Neural crest cell (in vitro differentiated cells): ENCODE measurements at places on chromosomes 1 and 21.
A peak's percentile ranks its signal among the peaks of the same experiment; 100 is the strongest.

- no peak overlapping the region for H3K27ac ChIP-seq
- no peaks in the 10 kb centered on the region for H3K27me3 ChIP-seq
- no peak overlapping the region for H3K4me3 ChIP-seq
- H3K4me1 ChIP-seq = no peaks in the 10 kb centered on the region
- DNase-seq = no peak
These were observed 19.0 kb downstream of the TRNAU1AP start for GRCh38 chr1:28571911-28572310.

DNA sequence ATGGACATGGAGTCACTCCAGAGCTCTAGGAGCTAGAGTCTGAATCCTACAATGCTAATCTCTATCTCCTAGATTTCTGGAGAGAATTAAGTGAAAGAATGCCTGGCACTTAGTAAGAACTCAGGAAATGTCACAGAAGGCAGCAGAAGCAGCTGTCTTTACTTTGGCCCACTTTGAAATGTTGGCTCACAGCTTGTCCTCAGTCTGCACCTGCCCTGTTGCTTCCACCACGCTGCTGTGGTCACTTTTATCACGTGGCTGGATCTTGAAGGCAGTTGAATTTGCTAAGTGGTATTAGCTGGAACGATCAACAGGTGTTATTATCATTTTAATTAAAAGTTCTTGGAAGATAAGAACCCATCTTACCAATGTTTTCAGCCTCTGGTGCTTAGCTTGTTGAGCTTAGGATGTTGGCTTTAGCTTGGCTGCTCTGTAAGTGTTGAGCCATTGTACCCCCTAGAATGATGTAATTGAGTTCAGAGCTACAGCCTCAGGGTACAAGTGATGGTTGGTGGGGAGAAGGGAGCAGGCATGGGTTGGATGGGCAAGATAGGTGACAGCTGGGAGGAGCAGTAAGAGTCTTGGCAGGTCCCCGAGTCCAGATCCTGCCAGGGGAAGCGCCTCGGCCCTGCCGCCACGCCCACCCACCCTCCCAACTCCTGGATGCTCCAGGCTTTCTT lies 41.9 kb upstream of the EPS8L3 start:
- H3K4me3 ChIP-seq = no peak overlapping the region
- no peak for DNase-seq
- no peaks in the 10 kb centered on the region for H3K36me3 ChIP-seq
- no peaks in the 10 kb centered on the region for H3K27me3 ChIP-seq

DNA sequence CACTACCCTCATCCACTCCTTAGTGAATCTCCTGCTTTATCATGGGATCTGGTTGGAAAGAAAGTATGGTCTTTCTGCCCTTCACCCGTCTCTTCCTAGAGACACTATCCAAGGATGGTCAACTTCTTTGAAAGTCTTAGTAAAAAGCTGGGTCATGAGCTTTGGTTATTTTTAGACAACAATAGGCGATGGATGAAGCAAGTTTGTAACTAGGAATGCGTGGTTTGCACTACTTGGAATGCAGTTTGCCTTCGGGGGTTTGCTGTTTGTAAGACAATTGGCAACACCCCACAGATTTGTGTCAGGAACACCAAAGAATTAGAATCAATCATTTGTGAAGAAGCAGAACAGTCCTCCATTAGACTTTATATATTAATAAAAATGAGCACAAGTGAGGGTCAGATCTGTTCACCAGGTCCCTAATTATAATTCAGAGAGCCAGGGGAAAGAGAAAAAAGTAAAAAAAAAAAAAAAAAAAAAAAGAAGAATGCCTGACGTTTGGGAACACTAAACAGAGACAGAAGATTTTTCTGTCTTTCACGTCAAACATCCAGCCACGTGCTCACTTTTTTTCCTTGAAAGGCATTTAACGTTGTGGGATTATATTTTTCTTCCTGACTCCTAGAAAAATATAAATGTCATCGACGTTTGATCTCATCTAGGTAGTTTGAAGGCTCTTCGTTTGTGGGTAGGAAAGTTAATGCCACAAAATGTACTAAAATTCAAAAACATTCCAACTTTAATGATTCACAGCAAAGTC lies 60.7 kb upstream of the BTG3 start:
- H3K27me3 ChIP-seq = no peaks in the 10 kb centered on the region
- H3K27ac ChIP-seq = no peak overlapping the region
- no peaks in the 10 kb centered on the region for H3K36me3 ChIP-seq
- DNase-seq = no peak
- no peak overlapping the region for H3K4me3 ChIP-seq
- H3K4me1 ChIP-seq = peaks cover 22% of the 10 kb centered on the region

DNA sequence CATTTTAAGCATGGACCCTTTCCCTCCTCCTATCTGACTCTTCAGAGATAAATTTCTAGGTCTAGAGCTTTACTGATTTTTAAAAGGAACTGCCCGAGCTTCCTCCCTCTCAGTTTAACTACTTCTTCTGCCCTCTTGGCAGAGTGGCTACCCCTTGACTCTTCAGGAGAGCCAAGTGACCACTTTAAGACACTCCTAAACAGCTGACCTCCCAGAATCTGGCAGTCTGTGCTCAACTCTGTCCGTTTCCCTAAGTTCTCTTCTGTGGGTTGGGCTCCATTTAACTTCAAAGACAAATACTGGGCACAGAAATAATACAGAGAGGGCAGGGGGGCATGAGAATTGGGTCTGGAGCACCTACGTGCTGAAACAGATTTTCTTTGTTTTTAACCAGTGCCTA lies 196.3 kb upstream of the FOXD3 start:
- no peak for DNase-seq
- H3K4me1 ChIP-seq = peaks cover 76% of the 10 kb centered on the region
- peak overlapping the region; percentile 39 for H3K4me3 ChIP-seq

GRCh38 chr1:87263785-87264184 lies 64.9 kb upstream of the LMO4 start:
- no peak overlapping the region for H3K4me3 ChIP-seq
- no peak for DNase-seq
- peaks cover 3% of the 10 kb centered on the region for H3K36me3 ChIP-seq

DNA sequence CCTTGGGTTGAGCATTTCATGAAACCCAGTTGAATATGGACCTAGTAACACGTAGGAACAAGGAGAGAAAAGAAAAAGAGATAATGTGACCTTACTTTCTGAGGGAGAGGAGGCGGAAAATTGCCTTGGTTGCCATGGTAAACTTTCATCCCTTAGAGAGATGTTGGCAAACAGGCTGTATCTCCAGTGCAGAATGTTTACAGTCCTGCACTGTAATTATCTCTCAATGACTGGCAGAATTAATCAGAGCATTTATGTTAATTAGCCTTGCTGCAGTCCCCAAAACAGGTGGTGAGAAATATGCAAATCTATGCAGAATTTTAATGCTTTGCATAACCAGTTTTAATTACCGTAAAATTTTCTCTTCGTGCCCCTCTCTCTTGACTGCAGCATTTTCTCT lies 147.3 kb downstream of the CD247 start:
- H3K36me3 ChIP-seq = peaks cover 2% of the 10 kb centered on the region
- H3K4me1 ChIP-seq = peaks cover 5% of the 10 kb centered on the region
- DNase-seq = no peak
- no peaks in the 10 kb centered on the region for H3K27me3 ChIP-seq
- no peak overlapping the region for H3K27ac ChIP-seq
- no peak overlapping the region for H3K4me3 ChIP-seq

DNA sequence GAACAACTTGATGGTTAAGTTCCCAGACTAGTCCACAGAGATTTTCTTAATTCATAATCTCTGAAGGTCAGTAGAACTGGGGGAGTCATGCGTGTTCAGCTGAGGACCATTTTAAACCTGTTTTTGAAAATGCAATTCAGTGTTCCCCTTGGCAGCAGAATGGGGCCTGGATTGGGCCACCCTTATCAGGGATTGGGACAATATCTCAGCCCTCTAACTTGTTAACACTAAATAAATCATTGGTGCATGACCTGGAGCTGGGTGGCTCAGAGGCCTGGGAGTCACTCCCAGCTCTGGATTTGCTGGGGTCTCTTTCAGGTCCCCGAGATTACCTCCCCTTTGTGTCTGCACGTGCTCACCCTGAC lies 55.3 kb downstream of the MRPS6 start:
- H3K36me3 ChIP-seq = peaks cover 27% of the 10 kb centered on the region
- H3K4me1 ChIP-seq = peaks cover 64% of the 10 kb centered on the region
- H3K27ac ChIP-seq = peak overlapping the region; percentile 8
- H3K4me3 ChIP-seq = peak overlapping the region; percentile 55

DNA sequence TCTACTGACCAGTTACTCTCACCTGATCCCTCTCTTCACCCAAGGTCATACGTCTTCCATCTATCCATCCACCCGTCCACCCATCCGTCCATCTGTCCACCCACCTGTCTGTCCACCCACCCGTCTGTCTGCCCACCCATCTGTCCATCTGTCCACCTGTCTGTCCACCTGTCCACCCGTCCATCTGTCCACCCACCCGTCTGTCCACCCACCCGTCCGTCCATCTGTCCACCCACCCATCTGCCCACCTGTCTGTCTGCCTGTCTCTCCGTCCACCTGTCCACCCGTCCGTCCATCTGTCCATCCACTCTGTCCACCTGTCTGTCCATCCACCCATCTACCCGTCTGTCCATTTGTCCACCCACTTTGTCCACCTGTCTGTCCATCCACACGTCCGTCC lies 11.8 kb upstream of the KIF26B start:
- DNase-seq = no peak
- H3K36me3 ChIP-seq = no peaks in the 10 kb centered on the region

- H3K27me3 ChIP-seq = peaks cover 11% of the 10 kb centered on the region
- peaks cover 15% of the 10 kb centered on the region for H3K4me1 ChIP-seq
- H3K36me3 ChIP-seq = no peaks in the 10 kb centered on the region
- no peak for DNase-seq
These were observed at the start of gene PLA2G4A for GRCh38 chr1:186828611-186829454. TSS of gene PLA2G4A (plus strand) at chr1:186828949. CDS start at chr1:186854355, 25,406 bp downstream.

- no peak overlapping the region for H3K27ac ChIP-seq
- peak overlapping the region; percentile 98 for H3K4me3 ChIP-seq
- peaks cover 43% of the 10 kb centered on the region for H3K4me1 ChIP-seq
- H3K27me3 ChIP-seq = peaks cover 58% of the 10 kb centered on the region
These were observed 1.2 kb upstream of the DHRS3 start for GRCh38 chr1:12618965-12619791.

GRCh38 chr1:97412737-97413136 lies 508.1 kb downstream of the DPYD start:
- peaks cover under 1% of the 10 kb centered on the region for H3K36me3 ChIP-seq
- H3K27ac ChIP-seq = no peak overlapping the region
- H3K4me3 ChIP-seq = no peak overlapping the region
- no peak for DNase-seq
- peaks cover 4% of the 10 kb centered on the region for H3K4me1 ChIP-seq
- H3K27me3 ChIP-seq = peaks cover 76% of the 10 kb centered on the region

- H3K4me3 ChIP-seq = no peak overlapping the region
- peaks cover 9% of the 10 kb centered on the region for H3K4me1 ChIP-seq
- H3K36me3 ChIP-seq = no peaks in the 10 kb centered on the region
- H3K27ac ChIP-seq = no peak overlapping the region
These were observed 41.3 kb upstream of the BMP8B start for GRCh38 chr1:39829791-39830533.

- H3K4me1 ChIP-seq = peaks cover 18% of the 10 kb centered on the region
- DNase-seq = no peak
- H3K27me3 ChIP-seq = peaks cover 95% of the 10 kb centered on the region
- no peaks in the 10 kb centered on the region for H3K36me3 ChIP-seq
- H3K27ac ChIP-seq = no peak within 1 kb of the TSS
- H3K4me3 ChIP-seq = no peak within 1 kb of the TSS
These were observed at the start of gene TSPEAR for GRCh38 chr21:44711327-44712202. TSS of gene TSPEAR (minus strand) at chr21:44711572. CDS start at chr21:44711514, 58 bp downstream.

GRCh38 chr1:203628201-203629015 lies 1.8 kb downstream of the ATP2B4 start:
- H3K36me3 ChIP-seq = no peaks in the 10 kb centered on the region
- DNase-seq = peak; percentile 22
- peaks cover 69% of the 10 kb centered on the region for H3K4me1 ChIP-seq
- peaks cover 29% of the 10 kb centered on the region for H3K27me3 ChIP-seq
- H3K27ac ChIP-seq = peak overlapping the region; percentile 85
- peak overlapping the region; percentile 94 for H3K4me3 ChIP-seq

GRCh38 chr1:163912170-163912884 lies 590.6 kb downstream of the NUF2 start:
- no peak overlapping the region for H3K4me3 ChIP-seq
- no peaks in the 10 kb centered on the region for H3K36me3 ChIP-seq
- no peak for DNase-seq
- no peak overlapping the region for H3K27ac ChIP-seq
- H3K4me1 ChIP-seq = no peaks in the 10 kb centered on the region
- H3K27me3 ChIP-seq = no peaks in the 10 kb centered on the region

DNA sequence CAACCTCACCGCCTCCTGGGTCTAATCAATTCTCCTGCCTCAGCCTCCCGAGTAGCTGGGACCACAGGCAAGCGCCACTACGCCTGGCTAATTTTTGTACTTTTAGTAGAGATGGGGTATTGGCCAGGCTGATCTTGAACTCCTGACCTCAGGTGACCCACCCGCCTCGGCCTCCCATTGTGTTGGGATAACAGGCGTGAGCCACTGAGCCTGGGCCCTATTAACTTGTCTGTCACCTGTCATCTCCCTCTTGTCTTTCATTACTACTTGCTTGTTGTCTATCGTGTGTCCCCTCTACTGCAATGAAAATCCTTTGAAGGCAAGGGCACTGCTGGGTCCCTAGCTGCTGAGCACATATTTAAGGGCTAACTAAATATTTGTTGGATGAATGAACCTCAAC lies 3.4 kb downstream of the UQCRHL start:
- no peaks in the 10 kb centered on the region for H3K36me3 ChIP-seq
- DNase-seq = no peak
- H3K4me1 ChIP-seq = peaks cover 28% of the 10 kb centered on the region
- no peak overlapping the region for H3K4me3 ChIP-seq

- H3K4me1 ChIP-seq = peaks cover 46% of the 10 kb centered on the region
- no peak overlapping the region for H3K27ac ChIP-seq
- peaks cover 2% of the 10 kb centered on the region for H3K36me3 ChIP-seq
- H3K27me3 ChIP-seq = peaks cover 4% of the 10 kb centered on the region
- no peak overlapping the region for H3K4me3 ChIP-seq
- DNase-seq = no peak
These were observed 103.3 kb downstream of the RERE start for GRCh38 chr1:8714173-8714572.

- H3K36me3 ChIP-seq = no peaks in the 10 kb centered on the region
- H3K4me1 ChIP-seq = no peaks in the 10 kb centered on the region
- H3K27me3 ChIP-seq = no peaks in the 10 kb centered on the region
- H3K4me3 ChIP-seq = peak overlapping the region; percentile 27
- no peak for DNase-seq
These were observed 1.9 kb downstream of the ELAVL4 start for GRCh38 chr1:50110656-50111055.

GRCh38 chr1:159015440-159015909 lies 5.8 kb downstream of the IFI16 start:
- peaks cover 6% of the 10 kb centered on the region for H3K36me3 ChIP-seq
- H3K27ac ChIP-seq = no peak overlapping the region
- no peak for DNase-seq
- H3K27me3 ChIP-seq = no peaks in the 10 kb centered on the region
- no peak overlapping the region for H3K4me3 ChIP-seq
- H3K4me1 ChIP-seq = peaks cover 5% of the 10 kb centered on the region
